Activated CD8-positive, alpha-beta memory T cell treated with anti-CD3 and anti-CD28 coated beads for 1 hour (primary cell): ENCODE measurements at places on chromosomes 2 and 18.

- DNase-seq, result no peak
Measured at GRCh38 chr2:225074919-225075681, 32.8 kb upstream of the DOCK10 start.

- DNase-seq, result no peak
Measured at GRCh38 chr18:37135177-37135576, 306.2 kb downstream of the KIAA1328 start.

DNA sequence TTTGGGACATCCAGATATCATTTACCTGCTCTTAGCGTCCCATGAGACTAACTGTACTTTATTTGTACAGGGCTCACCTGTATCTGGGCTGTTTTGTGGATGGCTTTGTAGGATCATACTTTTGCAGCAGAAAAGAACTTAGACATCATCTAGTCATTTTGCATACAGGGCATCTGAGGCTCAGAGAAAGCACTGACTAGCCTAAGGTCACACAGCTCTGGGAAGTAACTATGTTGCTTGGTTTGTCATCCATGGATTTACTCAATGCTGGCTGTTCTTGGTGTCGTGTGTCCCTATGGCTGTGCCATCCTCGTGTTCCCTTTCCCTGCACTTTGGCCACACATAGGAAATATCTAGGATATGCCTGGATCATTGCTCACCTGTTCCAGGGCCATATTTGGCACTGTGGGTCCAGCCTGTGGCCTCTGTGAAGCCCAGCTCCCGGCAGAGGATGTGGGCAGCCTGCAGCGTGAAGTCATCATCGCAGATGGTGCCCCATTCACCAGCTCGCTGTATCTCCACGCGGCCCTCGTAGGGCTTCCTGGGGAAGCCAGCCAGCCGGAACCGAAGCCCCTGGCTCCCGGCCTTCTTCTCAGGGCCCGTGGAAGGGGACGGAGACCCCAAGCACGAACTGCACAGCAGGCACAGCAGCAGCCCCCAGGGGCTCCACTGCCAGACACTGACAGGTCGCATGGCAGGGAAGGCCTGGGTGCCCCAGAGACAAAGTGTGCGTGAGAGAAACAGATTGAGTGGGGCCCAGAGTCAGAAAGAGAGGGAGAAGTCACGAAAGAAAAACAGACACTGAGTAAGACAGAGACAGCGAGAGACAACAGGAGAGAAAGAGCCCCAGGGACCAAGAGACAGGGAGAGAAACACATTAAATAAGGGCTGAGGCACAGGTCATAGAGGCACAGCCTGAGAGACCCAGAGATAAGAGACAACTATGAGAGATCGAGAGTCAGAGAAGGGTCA, 1.5 kb downstream of the LOXL3 start:
- DNase-seq, result no peak

GRCh38 chr18:824179-824578, 12.1 kb upstream of the YES1 start:
- no peak for DNase-seq

DNA sequence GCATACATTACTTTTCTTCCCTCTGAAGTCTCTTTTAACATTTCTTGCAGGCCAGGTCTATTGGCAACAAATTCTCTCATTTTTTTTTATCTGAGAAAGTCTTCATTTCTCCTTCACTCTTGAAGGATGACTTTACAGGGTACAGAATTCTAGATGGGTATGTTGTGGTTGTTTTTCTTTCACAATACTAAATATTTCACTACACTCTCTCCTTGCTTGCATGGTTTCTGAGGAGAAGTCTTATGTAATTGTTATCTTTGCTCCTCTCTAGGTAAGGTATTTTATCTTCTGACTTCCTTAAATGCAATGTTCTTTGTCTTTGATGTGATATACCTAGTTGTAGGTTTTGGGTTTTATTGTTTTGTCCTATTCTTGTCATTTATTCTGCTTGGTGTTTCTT, 371.1 kb downstream of the FIGN start:
- DNase-seq, result no peak

- DNase-seq, result no peak
Measured at GRCh38 chr2:127381762-127382161, 6.0 kb downstream of the MAP3K2 start.

DNA sequence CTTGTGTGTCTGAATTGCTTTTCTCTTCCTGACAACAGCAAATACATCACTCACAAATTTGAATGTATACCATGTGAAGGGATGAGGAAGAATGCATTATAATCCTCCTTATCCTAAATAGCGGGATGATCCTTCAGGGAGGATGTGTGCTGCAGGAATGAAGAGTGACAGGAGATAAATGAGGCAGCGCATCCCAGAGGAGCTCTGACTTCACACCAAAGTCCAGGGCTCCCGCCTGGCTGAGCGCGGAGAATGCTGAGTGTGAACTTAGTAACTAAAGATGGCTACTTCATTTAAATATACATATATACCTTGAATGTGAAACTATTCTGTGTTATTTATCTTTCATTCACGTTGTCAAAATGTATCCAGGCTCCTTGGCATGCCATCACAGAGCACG, 145.2 kb upstream of the TPO start:
- no peak for DNase-seq
